ENCODE measurements at places on chromosomes 6 and 20.

GRCh38 chr6:52325695-52326471, 36.1 kb upstream of the PAQR8 start:
- no peak for DNase-seq

DNA sequence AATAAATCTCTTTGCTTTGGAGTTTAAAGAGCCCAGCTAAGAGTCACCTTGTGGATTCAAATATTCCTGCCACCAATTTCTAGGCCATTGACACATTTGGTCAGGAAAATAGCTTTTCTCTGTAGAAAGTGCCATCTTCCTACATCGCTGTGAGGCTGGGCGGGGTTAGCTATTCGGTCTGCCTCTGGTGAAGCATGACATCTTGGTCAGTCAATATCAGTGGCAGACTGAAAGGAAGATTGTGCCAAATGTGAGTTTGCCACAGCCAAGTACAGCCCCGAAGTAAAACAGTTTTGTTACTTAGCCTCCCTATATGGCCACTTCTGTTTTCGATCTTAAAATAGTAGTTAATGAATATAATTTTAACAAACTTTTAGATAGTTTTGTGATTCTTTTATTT, 65.5 kb upstream of the FABP7 start:
- DNase-seq = no peak

DNA sequence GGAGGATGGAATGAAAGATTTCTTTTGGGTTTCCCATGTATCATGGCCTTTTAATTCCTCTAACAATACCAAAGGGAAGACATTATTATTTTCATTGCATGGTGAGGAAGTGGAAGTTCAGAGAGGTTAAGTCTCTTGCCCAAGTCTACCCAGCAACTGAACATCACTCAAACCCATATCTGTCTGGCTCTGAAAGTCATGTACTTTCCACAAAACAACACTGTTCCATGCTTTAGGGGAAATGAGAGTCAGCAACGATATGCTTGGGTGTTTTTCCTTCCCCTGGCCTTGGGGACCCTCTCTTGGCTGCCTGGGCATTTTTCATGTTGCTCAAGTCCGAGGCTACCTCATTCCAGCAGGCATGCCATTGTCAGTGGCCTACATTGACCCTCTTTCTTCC, 118.8 kb downstream of the ADTRP start:
- DNase-seq = no peak

DNA sequence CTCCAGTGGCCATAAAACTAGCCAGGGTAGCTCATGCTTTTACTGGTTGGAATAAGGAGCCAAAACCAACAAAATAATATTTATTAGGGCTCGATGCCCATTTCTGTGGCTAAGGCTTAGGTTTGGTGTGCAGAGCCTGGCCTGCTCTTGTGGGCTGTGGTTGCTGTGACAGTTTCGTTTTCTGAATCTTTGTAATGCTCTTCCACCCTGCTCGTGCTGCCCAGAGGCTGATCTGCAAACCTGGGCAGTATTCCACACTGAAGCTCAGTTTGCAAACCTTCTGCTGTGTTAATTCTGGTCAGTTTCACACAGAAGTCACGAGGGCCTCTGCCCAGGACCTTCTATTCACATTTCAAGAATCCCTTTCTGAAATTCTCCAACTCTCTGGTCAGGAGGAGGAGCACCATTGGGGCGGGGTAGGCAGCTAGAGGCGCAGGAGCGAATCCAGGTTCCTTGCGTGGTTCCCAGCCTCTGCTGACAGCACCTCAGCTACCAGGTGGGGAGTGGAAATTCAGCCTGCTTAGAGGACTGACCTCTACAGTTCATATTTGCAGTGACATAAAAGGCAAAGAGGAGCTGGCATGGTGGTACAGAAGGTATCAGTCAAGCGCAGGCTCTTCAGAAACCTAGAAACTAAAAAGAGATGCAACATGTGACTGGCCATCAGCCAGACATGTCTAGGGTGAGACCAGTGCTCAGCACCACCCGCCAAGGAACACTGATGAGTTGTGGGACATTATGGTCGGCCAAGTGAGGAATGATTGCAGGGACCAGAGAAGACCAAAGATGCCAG, 14.3 kb upstream of the C20orf144 start:
- no peak for DNase-seq

GRCh38 chr6:11208267-11208666, 24.2 kb downstream of the NEDD9 start:
- DNase-seq = no peak

GRCh38 chr20:10282979-10283456, 64.4 kb downstream of the SNAP25 start:
- DNase-seq = no peak

DNA sequence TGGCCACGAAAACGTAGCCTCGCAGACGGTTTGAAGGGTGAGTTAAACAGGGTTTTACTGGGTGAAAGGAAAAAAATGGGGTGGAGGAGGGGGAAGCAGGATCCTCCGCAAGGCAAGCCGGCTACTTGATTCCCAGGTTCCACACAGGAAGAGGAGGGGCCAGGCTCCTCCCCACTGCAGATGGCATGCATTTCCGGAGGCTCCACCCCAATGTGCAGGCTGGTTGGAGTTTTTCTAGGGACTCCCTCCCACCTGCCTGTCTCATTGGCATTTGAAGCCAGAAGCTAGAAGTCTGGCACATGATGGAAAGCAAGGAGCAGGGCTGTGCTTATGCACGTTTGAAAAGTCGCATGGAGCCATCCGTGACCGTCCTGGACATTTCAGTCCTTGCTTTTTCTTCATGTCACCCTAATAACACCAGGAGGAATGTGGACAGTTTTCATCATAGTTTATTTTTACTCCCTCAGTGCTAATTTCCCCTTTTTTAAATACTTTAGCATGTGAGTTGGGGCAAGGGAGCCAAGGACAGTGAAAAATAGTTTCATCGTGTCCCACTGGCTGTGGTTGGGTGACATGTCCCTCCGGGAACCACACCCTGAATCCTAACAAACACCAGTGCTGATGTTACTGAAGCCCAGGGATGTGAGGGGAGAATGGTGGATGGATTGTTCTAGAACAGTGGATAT, 100.1 kb upstream of the INSM1 start:
- DNase-seq = no peak

DNA sequence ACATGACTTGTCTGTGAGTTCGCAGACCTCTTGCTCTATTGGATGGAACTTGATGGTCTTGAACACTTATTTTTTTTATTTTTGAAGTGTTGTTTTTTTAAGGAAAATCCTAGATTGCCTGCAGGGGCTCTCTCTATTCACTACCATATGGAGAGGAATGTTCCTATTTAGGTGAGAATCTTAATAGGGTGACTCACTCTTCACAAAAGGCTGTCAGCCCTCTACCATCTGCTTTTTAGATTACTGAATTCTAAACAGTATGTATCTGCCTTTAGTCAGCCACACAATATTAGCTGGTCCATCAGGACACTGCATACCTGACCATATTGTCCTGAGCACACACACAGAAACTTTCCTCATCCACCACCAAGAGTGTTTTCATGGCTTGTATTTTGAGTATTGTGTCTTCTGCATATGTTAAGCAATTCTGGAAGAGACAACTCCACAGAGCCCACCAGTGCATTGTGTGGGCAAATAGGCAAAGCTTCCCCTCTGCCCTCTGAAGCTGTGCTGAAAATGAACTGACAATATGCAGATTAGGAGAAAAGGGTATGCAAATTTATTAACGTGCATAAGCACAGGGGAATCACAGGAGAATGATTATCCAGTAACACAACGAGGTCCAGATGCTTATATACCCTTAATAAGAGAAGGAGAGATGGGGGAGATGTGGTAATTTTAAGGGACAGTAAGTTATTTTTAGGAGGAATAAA, 6.6 kb upstream of the BTBD9 start:
- no peak for DNase-seq

DNA sequence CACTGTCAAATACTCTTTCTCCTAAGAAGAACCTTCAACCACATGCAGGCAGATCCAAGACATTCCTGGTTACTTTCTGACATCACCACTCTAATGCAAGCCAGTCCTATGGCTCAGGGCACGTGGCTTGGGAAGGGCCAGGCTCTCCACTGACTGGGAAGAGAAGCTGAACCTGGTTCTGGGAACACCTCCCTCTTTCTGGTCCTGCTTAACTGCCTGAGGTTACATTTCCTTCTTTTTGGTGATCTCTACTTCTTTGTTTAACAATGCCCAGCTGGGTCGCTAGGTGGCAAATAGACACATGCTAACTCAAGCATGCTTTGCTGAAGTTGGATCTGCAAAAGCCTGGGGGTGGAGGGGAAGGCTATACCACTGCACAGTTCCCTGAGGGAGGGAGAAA, 249.8 kb downstream of the GMDS start:
- no peak for DNase-seq

DNA sequence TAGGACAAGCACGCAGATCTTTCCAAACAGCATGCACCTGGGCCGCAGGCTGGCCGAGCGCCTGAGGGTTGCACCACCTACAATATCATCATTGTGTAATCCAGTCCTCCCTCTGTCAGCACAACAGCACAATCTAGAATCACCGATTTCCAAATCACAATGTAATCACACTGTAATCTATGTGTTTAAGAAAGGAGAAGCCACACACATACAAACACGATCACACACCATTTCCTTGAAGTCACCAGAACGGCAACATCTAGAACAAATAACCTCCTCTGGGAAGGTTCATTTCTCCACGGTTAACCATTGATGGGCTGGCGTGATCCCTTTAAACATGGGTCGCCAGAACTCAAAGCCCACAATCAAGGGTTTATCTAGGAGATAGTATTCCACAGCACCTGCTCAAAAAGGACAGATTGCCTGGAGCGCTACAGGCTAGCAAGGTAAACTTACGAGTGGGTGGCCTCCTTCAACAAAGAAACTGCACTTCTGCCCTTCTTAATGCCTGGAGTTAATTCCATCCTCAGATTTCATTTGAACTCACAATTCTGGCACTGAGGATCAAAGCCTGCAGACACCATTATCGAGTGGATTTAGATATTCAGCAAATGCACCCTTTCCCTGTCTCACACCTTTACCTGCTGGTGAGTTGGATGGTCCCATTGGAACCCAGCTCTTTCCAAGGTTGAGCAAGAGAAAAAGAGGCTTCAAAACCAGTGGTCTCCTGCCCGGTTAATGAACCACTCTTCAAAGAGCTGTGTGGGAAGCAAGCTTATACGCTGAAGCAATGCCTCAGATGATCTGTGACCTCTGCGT, 83.8 kb upstream of the FOXQ1 start:
- DNase-seq = no peak

DNA sequence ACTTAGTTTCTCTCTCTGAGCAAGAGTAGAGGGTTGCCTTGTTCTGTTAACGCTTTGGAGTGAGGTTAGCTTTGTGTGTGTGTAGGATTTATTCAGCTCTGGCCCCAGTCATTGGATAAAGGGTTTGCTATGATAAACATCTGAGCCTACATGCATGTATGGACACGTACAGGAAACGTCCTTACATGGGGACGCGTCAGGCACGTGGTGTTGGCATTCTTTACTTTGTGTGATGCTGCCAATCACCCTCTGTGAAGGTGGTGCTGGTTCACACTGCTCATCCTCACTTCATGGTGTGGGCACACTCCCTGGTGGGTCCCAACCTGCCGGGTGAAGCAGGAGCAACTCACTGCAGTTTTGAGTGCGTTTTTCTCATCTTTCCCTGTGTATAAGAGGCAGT, 53.4 kb upstream of the CD93 start:
- no peak for DNase-seq

DNA sequence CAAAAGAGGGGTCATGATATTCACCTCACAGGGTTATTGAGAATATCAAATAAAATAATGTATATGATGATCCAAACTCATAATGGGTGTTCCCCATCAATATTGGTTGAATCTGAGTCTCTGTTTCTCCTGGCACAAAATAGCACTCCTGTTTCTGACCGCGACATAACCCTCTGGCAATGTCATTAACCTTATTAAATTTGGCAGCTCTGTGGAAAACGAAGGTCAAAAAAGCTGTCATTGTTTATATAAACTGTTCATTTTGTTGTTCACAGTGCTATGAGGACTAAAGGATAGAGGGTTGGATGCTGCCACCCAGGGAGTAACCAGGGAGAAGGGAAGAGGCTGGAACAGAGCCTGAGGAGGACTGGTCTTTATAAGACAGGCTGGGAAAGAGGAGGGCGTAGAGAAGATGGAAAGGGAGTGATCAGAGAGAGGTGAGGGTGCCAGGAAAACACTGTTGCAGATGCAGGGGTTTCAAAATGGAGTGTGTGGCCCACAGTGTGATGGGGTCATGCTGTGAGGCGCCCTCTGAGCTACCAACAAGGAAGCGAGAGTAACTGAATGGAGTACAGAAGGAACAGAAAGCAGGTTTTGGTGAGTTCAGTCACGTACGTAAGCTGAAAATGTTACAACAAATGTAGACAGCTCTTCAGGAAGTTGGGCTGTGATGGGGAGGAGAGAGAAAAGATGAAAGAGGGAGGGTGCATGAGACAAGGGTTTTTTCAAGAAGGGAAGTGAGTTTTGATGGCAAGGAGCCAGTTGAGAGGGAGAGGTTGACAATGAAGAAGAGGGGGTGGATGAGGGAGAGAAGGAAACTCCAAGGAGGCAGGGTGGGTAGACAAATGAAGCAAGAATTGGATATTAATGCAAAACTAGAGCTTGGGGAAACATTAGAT, 251.6 kb upstream of the TAB2 start:
- peak; percentile 20 for DNase-seq

- peak; percentile 48 for DNase-seq
Observed at GRCh38 chr6:125780540-125781313, 10.0 kb upstream of the NCOA7 start.

DNA sequence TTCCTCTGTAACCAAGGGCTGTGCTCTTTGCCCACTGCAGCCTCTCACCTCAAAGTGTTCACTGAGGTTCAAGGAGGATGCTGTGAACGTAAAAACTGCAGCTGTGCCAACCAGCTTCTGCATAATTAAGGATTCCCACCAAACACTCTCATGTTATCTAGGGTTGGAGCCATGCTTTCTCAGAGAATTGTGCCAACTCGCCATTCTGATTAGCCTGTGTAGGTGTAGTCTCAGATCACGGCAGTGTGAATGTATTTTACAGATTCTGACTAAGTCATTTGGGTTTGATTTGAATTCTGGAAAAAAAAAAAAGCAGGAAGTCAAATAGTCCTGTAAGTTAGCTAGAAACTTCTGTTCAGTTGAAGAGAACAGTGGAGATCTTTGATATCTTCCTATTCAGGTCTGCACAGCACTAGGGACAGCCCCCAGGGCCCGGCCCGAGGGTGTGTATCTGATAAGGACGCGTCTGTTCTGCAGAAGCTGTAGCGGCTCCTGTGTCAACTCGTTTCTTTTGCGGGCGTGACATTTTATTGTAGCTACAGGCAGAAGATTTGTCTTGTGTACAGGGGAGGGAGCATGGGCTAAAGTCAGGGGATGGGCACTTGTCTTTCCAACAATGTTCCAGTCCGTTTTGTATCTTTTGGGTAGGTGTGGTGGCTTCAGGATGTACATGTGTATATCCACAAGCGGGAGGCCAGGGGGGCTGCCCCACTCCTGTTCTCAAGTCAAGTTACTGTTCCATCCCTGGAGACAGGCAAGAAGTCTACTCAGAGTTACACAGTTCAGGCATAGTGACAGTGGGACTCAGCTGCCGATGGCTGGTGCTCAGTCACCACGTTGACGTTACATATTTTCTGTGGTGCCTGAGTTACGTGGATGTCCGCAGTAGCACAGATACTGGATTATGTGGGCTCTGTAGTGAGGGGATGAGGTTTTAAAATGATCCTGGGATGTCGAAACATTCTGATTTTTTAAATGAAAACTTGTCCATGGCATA, 12.4 kb downstream of the IRF4 start:
- peak; percentile 24 for DNase-seq

- no peak for DNase-seq
Observed at GRCh38 chr6:99378636-99379035, 15.4 kb downstream of the COQ3 start.

All from activated CD4-positive, alpha-beta T cell treated with anti-CD3 and anti-CD28 coated beads, Interleukin-2, amount 50 U/mL, for 1 hour (primary cell).